ENCODE measurements at places on chromosomes 12 and 14.

DNA sequence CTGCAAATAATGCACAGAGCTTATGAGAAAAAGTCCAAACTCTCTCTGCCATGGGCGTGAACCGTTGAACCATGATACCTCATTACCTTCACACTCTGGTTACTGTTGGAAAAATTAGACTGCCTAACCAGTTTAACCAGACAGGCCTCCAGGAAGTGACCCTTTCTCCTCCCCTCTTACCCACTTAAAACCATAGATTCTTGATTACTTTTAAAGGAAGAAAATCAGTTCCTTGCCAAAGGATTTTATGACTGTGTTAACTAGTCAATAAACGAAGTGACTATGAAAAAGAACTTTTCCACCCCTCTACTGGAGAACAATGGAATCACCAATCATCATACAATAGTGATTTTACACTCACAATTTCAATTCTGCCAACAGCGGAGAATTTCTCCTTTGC is 254.0 kb upstream of the ATP2B1 start:
- no peak for DNase-seq

GRCh38 chr12:112885236-112885635 is 21.5 kb upstream of the OAS1 start:
- DNase-seq, result no peak

GRCh38 chr12:80988986-80989385 is 51.3 kb upstream of the LIN7A start:
- DNase-seq, result no peak

DNA sequence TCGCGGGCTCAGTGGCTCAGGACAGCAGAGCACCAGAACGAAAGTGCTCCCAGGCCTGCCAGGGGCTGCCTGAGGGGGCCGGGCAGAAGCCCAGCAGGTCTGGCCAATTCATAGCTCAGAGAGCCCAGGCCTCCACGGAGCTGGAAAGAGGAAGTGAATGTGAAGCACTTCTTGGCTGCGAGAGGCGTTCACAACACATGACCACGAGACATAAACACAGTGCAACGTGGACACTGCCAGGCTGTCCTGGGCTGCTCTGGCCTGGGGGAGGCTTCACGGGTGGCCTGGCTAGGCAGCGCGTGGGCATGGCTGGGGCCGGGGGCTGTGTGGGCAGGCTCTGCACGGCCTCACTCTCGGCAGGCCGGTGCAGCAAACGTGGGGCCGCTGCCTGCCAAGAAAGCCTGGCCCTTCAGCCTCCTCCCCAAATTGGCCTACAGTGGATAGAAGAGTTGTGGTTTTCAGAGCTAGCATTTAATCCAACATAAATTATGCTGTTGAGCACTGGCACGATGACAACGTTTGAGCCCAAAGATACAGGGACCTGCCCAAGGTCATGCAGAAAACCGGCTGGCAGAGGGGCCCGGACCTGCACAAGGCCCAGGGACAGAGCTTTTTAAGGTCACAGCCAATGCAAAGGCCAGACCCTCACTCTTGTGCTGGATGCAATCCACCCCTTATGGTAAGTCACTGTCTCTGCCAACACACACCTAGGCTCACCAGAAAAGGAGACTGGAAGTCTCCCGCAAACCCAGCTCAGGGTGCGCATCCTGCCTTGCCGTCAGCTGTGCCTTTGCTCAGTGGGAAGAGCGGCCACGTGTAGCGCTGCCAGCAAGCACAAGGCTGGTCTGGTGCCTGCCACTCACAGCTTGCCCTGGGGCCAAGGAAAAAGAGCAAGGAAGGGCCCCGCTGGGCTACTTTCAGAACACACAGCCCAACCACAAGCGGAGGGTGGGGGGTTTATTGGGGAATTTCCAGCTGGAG is 8.6 kb downstream of the SLC25A29 start:
- no peak for DNase-seq

DNA sequence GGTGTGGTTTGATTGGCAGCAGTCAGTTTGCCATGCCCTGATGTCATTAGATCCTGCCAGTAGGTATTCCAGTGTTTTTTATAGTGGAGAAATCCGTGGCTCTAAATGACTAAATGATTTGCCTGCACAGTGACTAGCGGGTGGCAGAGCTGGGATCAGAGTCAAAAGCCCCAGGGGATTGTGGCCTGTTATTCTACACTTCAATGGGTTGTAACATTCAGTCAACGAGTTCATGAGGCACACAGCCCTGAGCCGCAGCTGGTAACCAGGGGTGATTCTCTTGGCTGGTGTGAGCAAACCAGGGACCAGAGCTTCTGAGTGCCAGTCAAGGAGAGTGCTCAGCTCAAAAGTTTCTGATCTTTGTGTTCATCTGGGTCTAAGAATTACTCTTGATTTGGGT is 1.8 kb downstream of the MYH6 start:
- DNase-seq, result no peak

DNA sequence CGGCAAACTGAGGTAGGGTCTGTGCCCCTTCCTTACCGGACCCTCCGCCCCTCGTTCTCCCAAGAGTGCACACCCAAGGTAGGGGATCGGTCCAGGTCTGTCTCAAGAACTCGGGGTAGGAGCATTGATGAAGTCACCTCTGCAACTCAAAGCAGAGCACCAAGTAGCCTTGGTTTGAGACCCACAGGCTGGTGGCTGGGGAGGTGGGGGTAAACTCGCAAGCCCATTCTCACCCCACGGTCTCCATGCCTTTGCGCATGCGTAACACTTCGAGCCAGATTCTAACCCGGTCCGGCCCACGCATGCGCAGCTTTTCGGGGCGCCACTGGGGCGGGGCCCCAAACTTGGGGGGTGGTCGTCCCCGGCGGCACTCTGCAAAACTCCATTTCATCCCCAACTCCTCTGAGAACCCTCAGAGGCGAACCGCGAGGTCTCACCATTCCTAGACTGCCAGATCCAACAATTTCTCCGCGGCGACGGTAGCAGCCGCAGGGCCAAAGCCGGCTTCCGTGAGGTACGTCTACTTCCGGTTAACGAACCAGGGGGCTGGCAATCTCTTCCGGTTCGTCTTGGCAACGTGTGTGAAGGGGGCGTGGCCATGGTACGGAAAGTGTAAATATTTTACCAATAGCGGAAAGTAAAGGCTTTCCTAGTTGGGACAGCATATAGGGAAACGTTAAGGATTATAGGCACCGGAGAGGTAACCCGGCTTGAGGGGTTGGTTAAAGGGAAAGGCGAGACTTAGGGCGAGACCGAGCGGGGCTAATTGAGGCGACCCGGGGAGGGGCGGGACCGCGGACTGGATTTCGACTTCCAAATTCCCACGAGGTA is at the start of gene MCRS1:
Gene MCRS1 (minus strand): TSS at position 532 of the 831 bp plus-strand sequence. CDS start 1,411 bp downstream, outside the sequence.
- peak; percentile 89 for DNase-seq

DNA sequence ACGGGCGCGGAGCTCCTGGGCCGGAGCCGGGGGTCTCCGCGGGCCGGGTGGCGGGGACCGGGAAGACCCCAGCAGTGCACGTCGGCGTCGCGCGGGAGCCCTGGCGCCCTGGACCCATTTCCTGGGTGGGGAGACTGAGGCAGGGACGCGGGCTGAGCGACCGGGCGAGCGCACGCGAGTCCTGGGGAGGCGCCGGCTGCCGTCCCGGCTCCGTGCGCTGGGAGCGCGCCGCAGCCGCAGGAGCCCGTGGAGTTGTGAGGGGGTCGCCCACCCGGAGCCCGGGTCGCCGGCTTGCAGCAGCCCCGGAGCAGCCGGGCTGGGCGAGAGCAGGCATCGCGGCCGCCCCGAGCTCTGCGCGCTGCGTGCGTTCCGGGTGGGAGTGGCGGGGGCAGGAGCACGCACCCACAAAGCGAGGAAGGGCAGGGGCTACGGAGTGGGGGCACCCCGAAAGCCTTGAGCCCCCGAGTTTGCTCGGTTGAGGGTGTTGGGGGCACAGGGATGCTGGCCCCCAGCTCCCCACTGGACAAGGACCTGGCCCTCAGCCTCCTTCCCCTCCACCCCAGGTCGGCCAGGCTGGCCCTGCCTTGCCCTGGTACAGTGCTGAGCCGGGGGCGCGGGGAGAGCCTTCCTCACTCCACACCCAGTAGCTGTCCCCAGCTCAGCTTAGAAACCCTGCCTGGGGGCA is 620 bp downstream of the MMP17 start:
- peak; percentile 40 for DNase-seq

GRCh38 chr12:58296863-58297262 is 355.5 kb downstream of the ATP23 start:
- no peak for DNase-seq

GRCh38 chr12:96985515-96986362 is 78.7 kb downstream of the NEDD1 start:
- peak; percentile 18 for DNase-seq

All from WERI-Rb-1 (cell line).